ENCODE measurements at places on chromosomes 4 and X.

- DNase-seq = no peak
Measured at GRCh38 chr4:119238068-119238722, 25.7 kb downstream of the USP53 start.

GRCh38 chr4:138307319-138307718, 65.2 kb upstream of the SLC7A11 start:
- no peak for DNase-seq

DNA sequence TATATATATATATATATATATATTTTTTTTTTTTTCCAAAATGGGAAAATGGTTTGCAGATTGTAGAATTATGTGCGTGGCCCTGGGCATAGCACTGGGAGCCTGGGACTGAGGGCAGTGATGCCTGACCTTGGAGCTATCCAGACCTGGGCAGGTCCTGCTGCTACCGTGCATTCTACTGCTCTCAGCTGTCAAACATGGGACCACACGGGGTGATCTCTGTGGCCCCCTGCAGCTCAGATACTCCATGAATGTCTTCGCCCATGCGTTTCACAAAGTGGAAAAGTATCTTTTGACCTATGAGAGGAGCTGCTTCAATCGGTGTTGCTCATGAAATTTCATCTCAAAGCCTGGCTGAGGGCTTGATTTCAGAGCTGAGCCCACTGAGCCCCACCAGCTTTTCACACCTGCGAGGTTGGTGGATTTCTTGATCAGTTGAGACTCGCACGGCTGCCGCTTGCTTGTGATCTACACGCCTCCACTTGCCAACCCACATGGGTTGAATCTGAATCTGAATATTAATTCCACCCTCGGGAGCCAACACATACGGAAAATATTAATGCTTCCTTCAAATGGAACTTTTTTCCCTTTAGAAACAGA, 35.7 kb downstream of the ING2 start:
- DNase-seq = no peak

- DNase-seq = no peak
Measured at GRCh38 chr4:110022457-110022856, 109.8 kb downstream of the EGF start.

- DNase-seq = no peak
Measured at GRCh38 chr4:153469031-153469430, 2.9 kb downstream of the TMEM131L start.

DNA sequence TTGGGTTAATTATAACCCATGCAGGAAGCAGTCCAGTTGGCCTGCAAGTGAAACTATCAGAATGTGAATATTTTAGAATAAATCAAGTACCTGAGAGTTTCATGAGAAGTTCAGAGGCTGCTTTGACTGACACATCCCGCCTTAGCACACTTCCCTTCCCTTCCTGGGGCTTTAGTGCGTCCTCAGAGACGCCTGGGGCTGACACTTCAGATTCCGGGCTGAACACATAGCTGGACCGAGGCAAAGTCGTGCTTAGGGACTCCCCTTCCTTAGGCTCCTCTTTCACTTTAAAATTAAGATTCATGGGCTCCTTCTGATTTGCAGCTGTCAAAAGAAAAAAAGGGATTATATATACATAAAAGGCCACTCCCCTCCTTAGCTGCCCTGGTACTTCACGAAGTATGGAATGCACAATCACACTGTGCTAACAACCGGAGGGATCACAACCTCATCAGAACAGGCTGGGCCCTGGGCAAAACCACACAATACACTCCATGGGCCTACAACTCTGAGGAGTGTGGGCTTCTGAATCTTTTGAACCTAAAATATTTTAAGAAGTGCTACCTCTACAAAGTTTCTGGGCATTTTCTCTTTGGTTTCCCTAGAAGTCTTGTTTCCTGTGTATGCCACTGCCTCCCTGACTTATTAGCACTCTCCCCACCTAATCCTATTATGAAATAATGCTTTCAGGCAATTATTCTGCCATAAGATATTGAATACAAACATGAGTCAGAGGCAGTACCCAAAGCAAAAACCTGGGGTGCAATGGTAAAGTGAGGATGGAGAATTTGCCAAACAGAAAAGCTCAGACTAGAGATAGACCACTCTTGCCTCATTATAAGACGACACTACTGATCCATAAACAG, 68.2 kb downstream of the ZNF827 start:
- no peak for DNase-seq

- no peak for DNase-seq
Measured at GRCh38 chrX:16039363-16039762, 84.0 kb upstream of the GRPR start.

DNA sequence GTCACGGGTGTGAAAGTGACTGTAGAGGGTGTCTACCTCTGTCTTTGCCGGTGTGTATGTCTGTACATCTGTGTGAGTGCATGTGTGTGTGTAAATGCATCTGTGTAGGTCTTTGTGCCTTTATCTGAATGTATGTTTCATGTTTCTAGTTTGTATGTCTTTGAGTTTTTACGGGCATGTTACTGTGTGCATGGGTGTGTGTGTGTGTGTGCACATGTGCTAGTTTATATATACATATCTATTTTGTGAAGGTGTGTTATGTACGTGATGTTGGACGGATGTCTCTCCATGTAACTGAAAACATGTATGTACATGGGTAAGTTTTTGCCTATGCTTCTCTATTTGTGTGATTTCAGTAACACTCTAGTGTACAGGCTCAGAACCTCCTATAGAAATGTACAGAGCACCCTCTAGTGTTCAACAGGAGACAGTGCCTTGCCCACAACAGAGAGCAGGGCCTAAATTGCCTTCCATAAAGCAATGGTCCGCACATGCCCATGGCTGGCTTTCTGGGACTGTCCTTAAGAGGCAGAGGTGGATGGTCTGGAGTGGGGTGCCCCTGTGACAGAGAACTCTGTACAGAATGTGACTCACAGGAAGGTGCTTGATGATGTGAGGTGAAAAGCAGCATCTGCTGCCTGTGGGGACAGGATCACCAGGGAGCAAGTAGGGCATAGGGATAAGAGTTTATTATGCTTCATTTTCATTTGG, 343.5 kb downstream of the RAPGEF2 start:
- peak; percentile 38 for DNase-seq

- DNase-seq = no peak
Measured at GRCh38 chrX:16807976-16808542, 21.8 kb downstream of the TXLNG start.

- DNase-seq = no peak
Measured at GRCh38 chr4:8307121-8307520, 37.6 kb downstream of the HTRA3 start.

GRCh38 chr4:59987289-59987688, 1212.8 kb upstream of the ADGRL3 start:
- no peak for DNase-seq

DNA sequence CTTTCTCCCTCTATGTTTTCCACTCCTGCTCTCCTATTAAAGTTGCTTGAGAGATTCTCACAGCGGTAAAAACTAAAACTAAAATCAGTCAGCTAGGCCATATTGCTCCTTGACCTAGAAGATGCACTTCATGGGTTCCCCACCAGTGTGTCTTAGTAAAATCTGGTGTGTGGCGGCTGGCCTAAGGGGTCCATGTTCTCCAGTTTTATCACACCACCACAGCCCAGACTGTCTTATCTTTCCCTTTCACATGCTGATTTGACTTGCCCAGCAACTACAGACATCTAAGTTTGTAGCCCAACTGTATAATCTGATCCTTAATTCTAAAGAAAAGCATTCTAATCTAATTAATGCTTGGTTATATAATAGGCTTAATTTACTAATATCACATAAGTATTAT, 68.0 kb downstream of the ATP8A1 start:
- DNase-seq = no peak

DNA sequence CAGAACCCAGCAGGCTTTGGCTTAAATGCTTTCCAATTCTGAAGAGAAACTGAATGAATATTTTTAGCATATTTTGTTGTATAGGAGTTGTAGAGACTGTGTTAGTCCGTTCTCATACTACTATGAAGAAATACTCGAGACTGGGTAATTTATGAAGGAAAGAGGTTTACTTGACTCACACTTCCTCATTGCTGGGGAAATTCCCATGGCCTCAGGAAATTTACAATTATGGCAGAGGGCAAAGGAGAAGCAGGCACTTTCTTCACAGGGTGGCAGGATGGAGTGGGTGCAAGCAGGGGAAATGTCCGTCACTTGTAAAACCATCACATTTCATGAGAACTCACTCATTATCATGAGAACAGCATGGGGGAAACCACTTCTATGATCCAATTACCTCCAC, 291.7 kb downstream of the PACRGL start:
- no peak for DNase-seq

DNA sequence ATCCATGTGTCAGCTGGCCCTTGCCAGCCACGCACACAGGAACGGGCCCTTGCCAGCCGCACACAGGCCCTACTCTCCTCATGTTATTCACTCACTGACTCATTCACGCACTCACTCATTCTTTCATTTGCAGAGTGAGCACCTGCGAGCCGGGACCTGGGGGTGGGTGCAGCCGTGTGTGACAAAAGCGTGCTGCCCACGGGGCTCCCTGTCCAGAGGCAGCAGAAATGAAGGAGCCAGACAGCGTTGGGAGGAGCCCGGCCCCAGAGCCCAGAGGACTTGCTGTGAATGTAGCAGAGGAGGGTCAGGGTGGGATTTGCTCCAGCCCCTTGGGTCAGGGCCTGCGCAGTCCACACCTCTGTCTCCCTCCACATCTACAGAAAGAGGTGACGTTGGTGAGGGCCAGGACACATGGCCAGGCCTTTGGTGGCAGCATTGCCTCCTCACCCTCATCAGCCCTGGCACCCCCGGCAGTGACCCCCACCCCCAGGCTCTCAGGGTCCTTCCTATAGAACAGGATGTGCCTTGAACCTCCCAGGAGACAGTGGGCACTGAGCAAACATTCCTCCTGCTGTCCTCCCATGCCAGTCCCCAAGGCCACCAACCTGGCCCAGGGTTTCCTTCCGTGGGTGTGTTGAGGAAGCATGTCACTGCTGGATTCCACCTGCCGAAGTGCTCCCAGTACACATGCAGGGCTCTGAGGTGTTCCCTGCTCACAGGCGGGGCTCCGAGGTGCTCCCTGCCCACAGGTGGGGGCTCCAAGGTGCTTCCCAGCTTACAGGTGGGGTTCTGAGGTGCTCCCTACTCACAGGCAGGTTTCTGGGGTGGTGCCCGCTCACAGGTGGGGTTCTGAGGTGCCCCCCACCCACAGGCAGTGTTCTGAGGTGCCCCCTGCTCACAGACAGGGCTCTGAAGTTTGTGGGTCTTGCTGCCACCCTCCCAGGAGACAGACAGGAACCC, 105.7 kb downstream of the HMX1 start:
- DNase-seq = no peak

DNA sequence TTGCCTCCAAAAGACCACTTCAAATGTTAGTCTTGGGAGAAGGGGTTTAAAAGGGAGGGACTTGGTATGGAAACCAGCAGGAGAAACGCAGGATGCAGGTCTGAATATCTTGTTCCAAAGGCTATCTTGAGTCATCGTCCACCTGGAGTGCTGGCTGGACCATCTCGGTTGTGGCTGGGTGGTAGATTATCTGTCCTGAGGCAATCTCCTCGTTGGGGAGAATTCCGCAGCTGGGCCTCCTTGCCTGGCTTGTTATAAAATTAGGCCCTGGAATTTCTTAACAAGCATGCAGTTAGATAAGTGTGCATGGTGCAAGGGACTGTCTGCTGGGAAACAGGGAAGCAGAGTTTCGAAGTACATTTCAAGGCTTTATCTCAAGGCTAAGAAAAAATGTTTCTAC, 2045.7 kb upstream of the TENM3 start:
- no peak for DNase-seq

DNA sequence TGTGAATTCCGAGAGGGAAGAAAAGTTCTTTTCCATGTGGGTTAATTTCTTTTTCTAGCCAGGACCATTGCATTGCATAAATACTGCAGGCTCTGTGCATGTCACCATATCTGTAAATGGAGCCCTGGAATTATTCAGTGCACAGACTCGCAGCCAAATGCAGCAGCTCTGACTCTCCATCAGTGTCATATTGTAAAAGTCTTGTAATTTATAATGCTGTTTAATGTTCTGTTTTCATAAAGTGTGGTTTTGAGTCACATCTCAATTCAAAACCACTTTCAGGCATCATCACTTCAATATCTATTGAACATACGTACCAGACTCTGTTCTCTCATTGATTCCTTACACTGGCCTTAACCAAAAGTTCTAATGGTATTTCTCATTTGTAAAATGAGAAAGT, 193.9 kb upstream of the RPL34 start:
- DNase-seq = peak; percentile 13

GRCh38 chr4:62822306-62822705, 1586.9 kb downstream of the TECRL start:
- DNase-seq = no peak

DNA sequence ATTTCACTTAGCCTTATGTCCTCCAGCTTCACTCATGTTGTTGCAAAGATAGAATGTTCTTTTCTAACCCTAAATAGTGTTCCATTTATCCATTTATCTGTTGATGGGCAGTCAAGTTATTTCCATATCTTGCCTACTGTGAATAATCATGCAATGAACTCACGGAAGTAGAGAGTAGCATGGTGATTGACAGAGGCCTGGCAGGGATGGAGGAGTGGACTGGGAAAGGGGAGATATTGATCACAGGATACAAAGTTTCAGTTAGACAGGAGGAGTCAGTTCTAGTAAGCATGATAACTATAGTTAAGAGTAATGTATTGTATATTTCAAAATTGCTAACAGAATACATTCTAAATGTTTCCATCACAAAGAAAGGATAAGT, 10.3 kb upstream of the CLNK start:
- DNase-seq = no peak

DNA sequence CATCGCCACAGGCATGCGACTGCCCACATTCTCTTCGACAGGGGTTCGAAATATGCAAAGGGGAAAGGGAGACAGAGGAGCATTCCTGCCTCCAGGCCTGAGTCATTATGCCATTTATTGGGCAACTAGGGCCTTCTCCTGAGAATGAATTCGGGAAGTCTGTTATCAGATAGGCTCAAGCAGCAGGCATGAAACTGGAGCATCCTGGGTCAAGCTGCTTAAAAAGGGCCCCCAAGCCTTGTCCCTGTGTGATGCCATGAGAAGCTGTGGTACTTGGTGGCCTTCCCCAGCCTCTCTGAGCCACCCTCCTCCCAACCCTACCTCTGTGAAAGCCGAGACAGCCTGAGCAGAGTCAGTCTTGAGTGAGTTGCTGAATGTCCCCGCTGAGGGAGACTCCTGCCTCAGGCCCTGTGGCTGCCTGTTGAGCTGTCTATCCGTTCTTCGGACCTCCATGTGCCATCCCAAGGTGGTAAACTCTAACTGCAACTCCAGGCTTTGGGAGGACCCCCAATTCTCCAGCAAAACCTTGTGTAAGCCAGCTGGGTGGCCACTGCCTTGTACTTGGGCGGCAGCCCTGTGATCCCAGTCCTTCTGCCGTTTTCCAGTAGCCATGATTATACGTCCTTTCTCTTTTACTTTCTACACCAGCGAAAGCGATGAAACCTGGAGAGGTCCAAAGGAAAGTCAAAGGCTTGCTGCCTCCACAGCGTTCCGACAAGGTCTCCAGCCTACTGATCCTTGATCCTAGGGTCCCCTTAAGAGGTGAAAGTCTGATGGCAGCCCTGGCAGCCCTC, 37.7 kb downstream of the NBDY start:
- no peak for DNase-seq

DNA sequence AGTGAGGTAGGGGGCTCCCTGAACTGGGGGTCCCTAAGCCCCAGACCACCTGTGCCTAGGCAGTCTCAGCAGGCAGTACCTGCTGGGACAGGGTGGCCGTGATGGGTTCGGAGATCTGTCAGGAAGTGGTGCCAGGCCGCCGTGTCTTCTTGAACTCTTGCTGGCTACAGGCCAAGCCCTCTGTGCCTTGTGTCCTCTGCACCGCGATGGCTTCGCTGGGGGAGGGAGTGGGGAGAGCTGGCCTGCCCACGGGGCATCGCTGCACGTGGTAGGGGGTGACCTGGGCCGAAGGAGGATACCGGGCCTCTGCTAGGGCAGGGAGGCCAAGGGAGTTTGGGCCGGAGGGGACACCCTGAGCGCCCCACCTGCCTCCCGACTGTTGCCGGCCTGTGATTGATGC, 96.7 kb upstream of the NKX1-1 start:
- no peak for DNase-seq

Data from AG09309 (cell line).